ENCODE measurements at places on chromosomes 1 and 21.
A peak's percentile ranks its signal among the peaks of the same experiment; 100 is the strongest.

- no peaks in the 10 kb centered on the region for H3K36me3 ChIP-seq
- H3K27ac ChIP-seq, result no peak overlapping the region
- H3K4me3 ChIP-seq, result no peak overlapping the region
- DNase-seq, result no peak
These were observed 47.3 kb downstream of the DISP3 start for GRCh38 chr1:11526071-11526895.

DNA sequence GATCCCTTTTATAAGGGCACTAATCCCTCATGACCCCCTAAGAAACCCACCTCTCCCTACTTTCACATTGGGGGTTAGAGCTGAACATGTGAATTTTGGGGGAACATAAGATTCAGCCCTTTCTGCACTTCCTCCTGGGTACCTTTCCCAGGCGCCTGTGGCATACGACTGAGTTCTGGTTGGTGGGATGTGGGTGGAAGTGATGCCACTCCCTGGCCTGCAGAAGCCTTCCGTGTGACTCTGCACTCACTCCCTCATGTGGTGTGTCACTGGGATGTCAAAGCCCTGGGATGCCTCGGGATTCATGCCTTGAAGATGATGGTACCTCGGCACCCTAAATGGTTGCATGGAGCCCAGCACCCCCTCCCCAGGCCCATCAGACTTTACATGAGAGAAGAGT is 28.3 kb upstream of the VASH2 start:
- peak; percentile 54 for DNase-seq
- H3K4me3 ChIP-seq, result no peak overlapping the region
- no peaks in the 10 kb centered on the region for H3K27me3 ChIP-seq
- no peaks in the 10 kb centered on the region for H3K36me3 ChIP-seq
- no peak overlapping the region for H3K27ac ChIP-seq
- peaks cover 1% of the 10 kb centered on the region for H3K4me1 ChIP-seq

DNA sequence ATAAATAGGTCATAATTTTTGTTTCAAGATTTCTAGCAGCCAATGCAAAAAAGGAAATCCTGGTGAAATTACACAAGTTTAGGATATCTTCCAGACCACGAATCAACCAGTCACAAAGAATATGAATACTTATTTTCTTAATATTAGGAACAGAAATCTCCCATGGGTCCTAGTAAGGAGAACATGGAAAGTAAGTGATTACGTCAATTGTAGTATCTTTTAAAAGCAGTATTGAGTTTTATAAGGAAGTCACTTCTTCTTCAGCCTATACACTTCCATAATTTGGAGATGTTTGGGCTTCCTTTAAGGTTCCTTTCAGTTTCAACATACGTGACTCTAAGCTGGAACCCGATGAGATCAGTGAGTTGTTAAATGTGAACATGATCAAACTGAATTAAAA is 534.5 kb downstream of the USP25 start:
- peaks cover 13% of the 10 kb centered on the region for H3K4me1 ChIP-seq
- no peak overlapping the region for H3K27ac ChIP-seq
- no peaks in the 10 kb centered on the region for H3K27me3 ChIP-seq
- no peaks in the 10 kb centered on the region for H3K36me3 ChIP-seq
- no peak overlapping the region for H3K4me3 ChIP-seq

- H3K36me3 ChIP-seq, result no peaks in the 10 kb centered on the region
- DNase-seq, result no peak
- H3K27me3 ChIP-seq, result no peaks in the 10 kb centered on the region
- H3K4me1 ChIP-seq, result peaks cover 17% of the 10 kb centered on the region
These were observed 4.8 kb downstream of the RCAN3 start for GRCh38 chr1:24507405-24507804.

DNA sequence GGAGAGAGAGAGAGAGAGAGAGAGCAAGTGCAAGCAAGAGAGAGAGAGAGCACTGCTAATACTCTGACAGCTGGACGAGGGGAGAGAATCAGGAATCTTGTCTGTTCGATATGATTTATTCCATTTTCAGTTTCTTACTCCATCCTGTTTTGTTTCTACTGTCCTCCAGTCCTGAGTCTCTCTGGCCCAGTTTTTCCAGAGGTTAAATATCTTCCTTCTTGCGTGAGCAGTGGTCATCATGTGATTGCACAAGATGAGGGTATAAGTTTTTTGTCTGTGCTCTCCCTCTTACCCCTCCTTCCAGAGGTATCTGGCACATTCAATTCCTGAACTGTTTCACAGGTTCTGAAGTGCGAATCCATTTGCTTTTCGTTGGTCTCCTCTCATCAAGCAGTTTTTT is 16.8 kb downstream of the UBE2U start:
- no peaks in the 10 kb centered on the region for H3K36me3 ChIP-seq
- no peaks in the 10 kb centered on the region for H3K4me1 ChIP-seq
- no peak for DNase-seq
- no peaks in the 10 kb centered on the region for H3K27me3 ChIP-seq

DNA sequence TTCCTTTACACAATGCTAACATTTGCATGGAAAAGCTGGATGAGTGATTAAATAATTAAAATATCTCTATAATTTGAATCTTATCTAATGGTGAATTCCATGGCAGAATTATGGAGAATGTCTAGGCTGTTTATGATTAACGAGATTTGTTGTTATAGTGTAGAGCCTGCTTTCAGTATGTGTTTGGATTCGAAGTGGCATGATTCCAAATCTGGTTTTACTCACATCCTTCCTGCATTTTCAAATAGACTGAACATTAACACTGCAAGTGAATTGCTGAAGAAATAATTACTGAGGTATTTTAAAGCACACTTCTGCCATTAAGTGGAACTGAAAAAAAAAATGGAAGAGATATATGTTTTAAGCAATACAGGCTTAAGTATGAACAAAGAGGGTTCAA is 5.1 kb upstream of the NEK7 start:
- no peak for DNase-seq
- H3K27ac ChIP-seq, result no peak overlapping the region
- H3K4me1 ChIP-seq, result no peaks in the 10 kb centered on the region
- no peaks in the 10 kb centered on the region for H3K36me3 ChIP-seq
- H3K27me3 ChIP-seq, result no peaks in the 10 kb centered on the region

- H3K4me1 ChIP-seq, result peaks cover 13% of the 10 kb centered on the region
- peak within 1 kb of the TSS; percentile 22 for H3K4me3 ChIP-seq
- peaks cover 5% of the 10 kb centered on the region for H3K27me3 ChIP-seq
- no peak for DNase-seq
- H3K27ac ChIP-seq, result no peak within 1 kb of the TSS
These were observed at the start of gene FAM3B for GRCh38 chr21:41316200-41317062. FAM3B (plus strand) TSS chr21:41316801; CDS start chr21:41316880, 79 bp downstream.

Measured in vagina (tissue), 2 donors.